Cerebellum (tissue), 4 donors: ENCODE measurements at places on chromosomes 1 and 21. TPM values are rescaled to one million over a fixed set of nuclear protein-coding genes. Genes with fewer than 3 reads are reported as not detected.

OLFML2B gene
- 3.9 TPM for total RNA-seq

F3 gene
- total RNA-seq: 9.6 TPM

GRCh38 chr1:68111519-68112436, 61.4 kb upstream of the DIRAS3 start:
- peak; percentile 49 for DNase-seq

DNA sequence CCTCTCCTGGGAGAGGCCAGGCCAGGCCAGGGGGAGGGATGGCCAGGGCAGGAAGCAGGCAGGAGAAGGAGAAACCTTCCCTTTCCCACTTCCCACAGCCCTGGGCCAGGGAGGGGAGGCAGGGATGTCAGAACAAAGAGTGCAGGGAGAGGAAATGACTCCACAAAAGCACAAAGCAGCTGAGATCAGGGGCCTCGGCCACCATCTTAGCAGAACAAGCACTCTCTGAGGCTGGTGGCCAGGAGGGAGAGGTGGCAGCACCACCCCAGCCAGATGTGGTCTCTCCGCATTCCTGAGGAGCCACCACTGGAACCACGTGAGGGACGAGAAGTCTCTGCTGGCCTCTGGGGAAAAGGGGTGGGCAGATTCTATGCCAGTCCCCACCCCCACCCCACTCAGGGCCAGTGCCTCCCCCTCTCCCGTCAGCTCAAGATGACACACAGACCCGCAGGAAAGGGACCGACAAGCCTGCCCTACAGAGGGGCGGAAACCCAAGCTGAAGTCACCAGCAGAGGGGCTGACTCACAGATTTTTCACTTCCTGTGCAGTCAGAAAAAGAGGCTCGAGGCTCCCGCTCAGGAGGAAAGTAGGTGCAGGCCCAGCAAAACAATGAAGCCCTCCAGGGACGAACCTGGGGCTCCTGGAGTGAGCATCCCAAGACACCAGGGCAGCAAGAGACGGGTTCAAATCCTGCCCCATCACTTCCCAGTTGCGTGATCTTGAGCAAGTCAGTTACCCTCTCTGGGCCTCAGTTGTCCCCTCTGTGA, 24.1 kb upstream of the ALDH4A1 start:
- no peak for DNase-seq

GRCh38 chr1:217211486-217211885, 419.4 kb downstream of the GPATCH2 start:
- no peak for DNase-seq
